ENCODE measurements at places on chromosomes 5 and 9. TPM values are rescaled to one million over a fixed set of nuclear protein-coding genes. Genes with fewer than 3 reads are reported as not detected.

The MEGF10 gene
- polyA plus RNA-seq: 0.75 TPM

DNA sequence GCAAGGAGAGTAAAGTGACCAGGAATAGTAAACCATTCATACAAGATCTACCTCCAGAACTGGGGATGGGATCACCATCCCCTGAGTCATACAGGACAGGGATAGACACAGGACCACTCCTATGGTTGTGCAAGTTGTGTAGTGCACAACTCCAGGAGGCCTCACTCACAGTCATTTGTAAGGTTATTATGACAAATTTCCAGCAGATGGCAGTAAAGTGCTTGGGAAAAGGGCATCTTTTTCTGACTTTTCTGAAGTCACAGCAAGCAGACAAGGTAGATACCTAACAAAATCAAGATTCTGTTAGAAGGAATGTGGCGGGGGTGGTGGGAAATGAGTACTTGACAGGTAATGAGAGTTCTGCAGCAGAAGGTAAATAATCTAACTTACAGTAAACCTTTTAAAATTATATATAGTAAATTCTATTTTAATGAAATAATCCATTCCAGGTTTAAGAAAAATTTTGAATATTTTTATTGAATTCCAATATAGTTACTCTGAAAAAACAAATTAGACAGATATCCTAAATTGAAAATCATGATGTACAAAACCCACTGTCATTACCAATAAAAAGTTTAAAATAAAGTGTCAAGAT lies 16.7 kb upstream of the KIF27 start:
- DNase-seq: peak; percentile 56

DNA sequence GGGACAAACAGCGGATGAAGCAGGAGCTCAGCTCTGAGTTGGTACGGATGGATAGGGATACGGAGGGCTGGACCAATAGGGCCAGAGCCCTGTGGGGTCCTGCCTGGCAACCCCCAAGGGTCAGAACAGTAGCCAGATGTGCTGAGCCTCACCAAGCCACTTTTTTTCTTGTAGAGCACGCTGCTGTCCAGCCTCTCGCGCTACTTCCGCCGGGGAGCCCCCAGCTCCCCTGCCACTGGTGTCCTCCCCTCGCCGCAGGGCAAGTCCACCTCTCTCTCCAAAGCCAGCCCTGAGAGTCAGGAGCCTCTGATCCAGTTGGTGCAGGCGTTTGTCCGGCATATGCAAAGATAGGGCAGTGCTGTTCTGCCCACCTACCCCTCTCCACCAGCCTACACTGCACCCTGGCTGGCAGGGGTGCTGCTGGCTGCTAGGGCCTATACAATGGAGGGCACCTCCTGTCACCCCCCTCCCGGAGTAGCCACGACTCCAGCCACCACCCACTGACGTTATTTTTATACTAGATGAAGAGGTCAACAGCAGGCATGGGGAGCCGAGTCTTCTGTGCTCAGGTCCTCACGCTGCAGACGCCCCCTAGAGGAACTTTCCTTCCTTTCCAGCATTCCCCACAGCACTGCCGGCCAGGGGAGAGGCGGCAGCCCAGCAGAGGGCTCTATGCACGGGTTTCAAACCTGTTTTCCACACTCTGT lies 21.6 kb downstream of the SH3GLB2 start:
- DNase-seq: no peak

DNA sequence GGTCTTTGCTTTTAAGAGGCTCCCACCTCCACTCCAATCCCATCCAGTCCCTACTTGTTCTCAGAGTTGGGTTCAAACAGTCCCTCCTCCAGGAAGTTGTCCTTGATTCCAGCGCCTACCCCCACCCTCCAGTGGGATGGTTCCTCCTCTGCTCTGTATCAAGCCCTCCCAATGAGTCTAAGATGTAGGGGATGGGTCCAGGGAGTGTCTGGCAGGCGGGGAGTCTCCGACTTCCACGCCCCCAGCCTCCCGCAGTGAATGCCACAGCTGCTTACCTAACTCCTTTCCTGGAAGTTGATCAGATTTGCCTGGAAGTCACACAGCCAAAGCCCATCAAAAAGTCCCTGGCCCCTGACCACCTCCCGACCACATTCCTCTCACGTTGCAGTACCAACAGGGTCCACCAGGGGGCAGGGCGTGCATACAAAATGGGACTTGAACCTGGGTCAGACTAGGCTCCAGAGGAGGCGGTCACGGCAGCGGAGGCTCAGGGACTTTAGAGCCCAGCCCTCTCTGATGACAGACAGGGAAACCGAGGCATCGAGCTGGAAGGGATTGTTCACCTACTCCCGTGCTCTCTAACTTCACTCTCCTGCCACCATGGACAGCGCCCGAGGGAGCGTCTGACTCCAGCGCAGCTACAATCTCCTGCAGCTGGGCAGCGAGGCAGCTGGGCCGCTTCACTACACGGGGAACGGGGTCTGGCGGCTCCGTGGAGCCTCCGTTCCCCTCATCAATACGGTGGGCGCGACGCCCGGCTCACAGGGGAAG lies 25.0 kb upstream of the TDRD7 start:
- DNase-seq: peak; percentile 68

DNA sequence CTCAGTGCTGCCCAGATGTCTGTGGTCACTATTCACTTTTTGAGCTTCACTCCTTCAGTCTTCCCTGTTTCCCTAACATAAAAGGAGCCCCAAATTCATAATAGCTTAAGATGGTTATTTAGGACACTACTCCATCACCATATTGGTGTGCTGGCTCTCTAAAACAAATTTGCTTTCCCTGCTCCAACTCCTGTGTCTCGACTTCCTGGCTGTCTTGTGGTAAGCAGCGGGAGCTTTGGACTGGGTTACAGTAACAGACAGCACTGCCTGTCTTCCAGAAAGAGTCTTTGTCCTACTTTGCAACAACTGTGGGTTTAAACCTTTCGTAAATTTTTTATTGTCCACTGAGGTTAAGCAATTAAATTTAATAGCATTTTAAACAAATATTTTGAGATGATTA lies 389.4 kb downstream of the CDH9 start:
- no peak for DNase-seq

The NUTM2F gene
- not detected for polyA plus RNA-seq

- no peak for DNase-seq
Observed at GRCh38 chr5:177316005-177316404, 4.3 kb upstream of the MXD3 start.

DNA sequence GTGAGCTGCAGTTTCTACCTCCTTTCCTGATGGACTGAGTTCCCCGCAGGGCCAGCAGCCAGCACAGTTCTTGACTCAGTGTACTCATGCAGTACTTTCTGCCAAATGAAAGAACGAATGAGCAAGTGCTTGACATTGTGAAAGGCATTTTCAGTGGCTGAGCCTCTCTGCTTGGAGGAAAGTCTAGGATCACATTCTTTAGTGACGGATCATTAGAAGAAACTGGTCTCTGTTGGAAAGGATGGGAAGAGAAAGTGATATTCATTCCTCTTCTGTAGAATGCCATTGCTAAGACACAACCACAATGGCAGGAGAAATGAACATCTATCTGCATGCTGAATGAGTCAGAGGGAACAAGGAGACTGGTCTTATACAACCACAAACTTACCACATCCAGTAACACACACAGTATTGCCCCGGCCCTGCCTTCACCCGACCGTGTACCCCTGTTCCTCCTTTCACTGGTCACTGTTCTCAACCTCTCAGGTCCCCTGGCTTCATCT lies 206.9 kb downstream of the CRB2 start:
- DNase-seq: no peak

GRCh38 chr9:3447788-3448187 lies 78.0 kb downstream of the RFX3 start:
- DNase-seq: no peak

The IL5 gene
- polyA plus RNA-seq: not detected

The SPAG8 gene
- 6.5 TPM for polyA plus RNA-seq

GRCh38 chr5:124309241-124309980 lies 437.0 kb downstream of the ZNF608 start:
- no peak for DNase-seq

DNA sequence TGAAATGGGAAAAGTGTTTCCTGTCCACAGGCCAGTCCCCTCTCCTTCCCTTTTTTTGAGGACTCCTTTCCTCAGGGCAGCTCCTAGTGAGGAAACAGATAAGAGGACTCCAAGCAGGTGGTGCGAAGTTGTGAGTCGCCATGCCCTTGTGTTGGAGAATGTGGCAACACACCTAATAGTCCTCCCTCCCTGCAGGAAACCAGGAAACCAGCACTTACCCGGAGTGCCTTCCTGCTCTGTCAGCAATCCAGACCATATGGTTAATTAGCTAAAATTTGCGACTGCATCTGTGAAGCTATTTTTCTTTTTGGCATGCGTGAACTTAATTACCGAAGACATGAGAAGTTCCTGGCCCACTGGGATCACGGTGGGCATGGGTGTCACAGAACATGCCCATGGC lies 69.9 kb downstream of the TRIM32 start:
- no peak for DNase-seq

DNA sequence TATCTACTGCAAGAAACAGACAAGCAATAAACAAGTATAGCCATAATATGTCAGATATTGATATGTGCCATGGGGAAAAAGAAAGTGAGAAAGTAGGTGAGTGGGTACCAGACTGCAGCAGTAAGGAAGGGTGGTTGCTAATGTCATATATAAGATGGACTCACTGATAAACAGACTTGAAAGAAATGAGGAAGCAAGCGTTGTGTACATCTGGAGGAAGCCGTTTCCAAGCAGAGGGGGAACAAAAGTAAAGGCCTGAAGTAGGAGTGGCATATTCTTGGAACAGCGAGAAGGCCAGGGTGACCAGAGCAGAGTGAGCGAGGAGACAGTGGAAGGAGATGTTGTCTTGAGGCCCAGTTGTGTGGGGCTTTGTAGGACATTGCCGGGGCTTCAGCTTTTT lies 142.2 kb upstream of the MAP3K1 start:
- DNase-seq: no peak

The ZNF883 gene
- polyA plus RNA-seq: 11.2 TPM

The GFI1B gene
- 0.70 TPM for polyA plus RNA-seq

The PCDHGA8 gene
- polyA plus RNA-seq: 0.58 TPM

The PAEP gene
- polyA plus RNA-seq: not detected

DNA sequence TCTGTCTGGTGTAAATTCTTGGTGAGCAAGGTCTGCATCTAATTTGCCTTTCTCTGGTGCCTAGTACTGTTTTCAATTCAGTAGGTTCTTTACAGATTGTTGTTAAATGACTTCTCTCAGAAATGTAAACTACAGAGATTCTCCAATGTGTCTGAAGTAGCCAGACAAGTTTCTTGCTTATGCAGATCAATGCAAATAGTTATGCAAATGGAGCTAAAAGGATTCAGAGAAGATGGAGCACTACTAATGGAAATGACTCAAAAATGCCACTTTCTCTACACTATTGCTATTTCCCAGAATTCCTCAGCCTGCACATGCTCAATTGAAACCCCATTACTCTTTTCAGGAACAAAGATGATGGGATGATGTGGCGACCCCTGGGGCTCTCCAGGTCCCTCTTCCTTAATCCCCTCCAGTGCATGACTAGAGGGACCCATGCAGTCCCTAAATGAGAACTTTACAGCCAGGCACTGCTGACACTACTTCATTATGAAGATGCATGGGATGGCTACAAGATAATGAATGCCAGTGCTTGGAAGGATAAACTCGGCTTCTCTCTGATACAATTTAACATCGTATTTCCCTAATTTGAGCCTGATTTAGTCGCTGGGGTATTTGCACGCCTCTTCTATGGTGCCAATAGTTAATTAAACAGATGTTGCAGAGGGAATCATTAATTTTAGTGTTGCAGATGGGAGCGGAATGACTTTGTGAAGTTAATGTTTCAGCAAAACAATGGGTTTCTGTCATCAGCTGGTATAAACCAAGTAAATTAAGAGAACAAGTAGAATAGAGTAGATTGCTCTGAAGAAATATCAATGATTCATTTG lies 753.2 kb downstream of the TLR4 start:
- DNase-seq: no peak

DNA sequence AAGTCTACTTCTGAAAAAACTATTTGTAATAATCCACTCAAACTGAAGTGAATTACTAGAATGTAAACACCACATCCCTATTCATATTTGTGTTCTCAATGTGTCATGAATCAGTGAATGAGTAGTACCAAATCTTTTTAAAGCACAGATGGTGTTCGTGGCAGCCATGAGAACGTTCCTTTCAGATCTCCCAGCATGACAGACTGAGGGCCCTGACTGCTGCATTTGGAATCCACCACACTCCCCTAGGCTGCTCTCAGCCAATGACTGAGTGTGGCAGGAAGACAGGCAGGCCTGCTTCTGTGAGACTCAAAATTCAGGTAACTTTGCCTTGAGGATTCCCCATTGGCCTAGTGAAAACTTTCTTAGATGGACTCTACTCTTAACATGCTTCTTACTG lies 10.9 kb upstream of the JMY start:
- no peak for DNase-seq

- no peak for DNase-seq
Observed at GRCh38 chr5:21573416-21574314, 1279.5 kb downstream of the CDH12 start.

The SH3PXD2B gene
- 37.7 TPM for polyA plus RNA-seq

The MARCHF3 gene
- 7.5 TPM for polyA plus RNA-seq
